Aorta (tissue), 5 donors: ENCODE measurements at places on chromosomes 12 and 14. TPM values are rescaled to one million over a fixed set of nuclear protein-coding genes. Genes with fewer than 3 reads are reported as not detected.

The PDZRN4 gene
- total RNA-seq = 11.2 TPM

The IL31 gene
- not detected for total RNA-seq

The SBNO1 gene
- total RNA-seq = 25.6 TPM

The TEX52 gene
- total RNA-seq = not detected

The SERPINA9 gene
- total RNA-seq = not detected

The HNF1A gene
- total RNA-seq = not detected

The TGM1 gene
- total RNA-seq = 5.7 TPM

The OAS3 gene
- total RNA-seq = 16.7 TPM

The LTBR gene
- total RNA-seq = 83.1 TPM

The GLIPR1L1 gene
- not detected for total RNA-seq

The KRT77 gene
- total RNA-seq = not detected

The WIF1 gene
- total RNA-seq = 0.48 TPM

- DNase-seq = no peak
- H3K4me1 ChIP-seq = no peaks in the 10 kb centered on the region
- H3K27me3 ChIP-seq = no peaks in the 10 kb centered on the region
These were observed 1489.8 kb upstream of the FLRT2 start for GRCh38 chr14:84040101-84040500.

DNA sequence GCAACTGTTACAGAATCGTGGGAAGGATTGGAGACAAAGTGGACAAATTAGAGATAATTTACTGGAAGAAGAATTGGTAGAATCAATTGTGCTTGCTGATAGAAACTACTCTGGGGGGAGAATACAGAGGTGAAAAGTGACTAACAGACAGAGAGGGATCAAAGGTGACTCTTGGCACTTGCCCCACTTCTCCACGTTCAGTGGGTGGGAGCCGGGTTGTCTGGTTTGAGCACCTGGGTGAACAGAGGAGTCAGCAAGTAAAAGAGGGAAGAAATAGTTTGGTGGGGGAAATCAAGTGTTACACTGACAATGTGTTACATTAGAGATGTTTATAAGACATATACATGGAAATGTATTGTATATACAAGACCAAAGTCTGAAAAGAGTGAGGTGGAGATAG is 69.1 kb downstream of the PPP2R5E start:
- peaks cover 2% of the 10 kb centered on the region for H3K4me1 ChIP-seq
- DNase-seq = no peak
- H3K27ac ChIP-seq = no peak overlapping the region
- H3K27me3 ChIP-seq = no peaks in the 10 kb centered on the region
- no peaks in the 10 kb centered on the region for H3K36me3 ChIP-seq
- H3K4me3 ChIP-seq = no peak overlapping the region

GRCh38 chr12:124413915-124414314 is 119.0 kb downstream of the RFLNA start:
- no peak overlapping the region for H3K27ac ChIP-seq
- no peaks in the 10 kb centered on the region for H3K27me3 ChIP-seq
- no peaks in the 10 kb centered on the region for H3K36me3 ChIP-seq
- no peaks in the 10 kb centered on the region for H3K4me1 ChIP-seq
- no peak for DNase-seq
- H3K4me3 ChIP-seq = no peak overlapping the region

- H3K4me3 ChIP-seq = no peak overlapping the region
- no peak overlapping the region for H3K27ac ChIP-seq
- no peaks in the 10 kb centered on the region for H3K36me3 ChIP-seq
- H3K27me3 ChIP-seq = no peaks in the 10 kb centered on the region
- H3K4me1 ChIP-seq = no peaks in the 10 kb centered on the region
These were observed 4.5 kb upstream of the TMEM233 start for GRCh38 chr12:119589097-119589496.

DNA sequence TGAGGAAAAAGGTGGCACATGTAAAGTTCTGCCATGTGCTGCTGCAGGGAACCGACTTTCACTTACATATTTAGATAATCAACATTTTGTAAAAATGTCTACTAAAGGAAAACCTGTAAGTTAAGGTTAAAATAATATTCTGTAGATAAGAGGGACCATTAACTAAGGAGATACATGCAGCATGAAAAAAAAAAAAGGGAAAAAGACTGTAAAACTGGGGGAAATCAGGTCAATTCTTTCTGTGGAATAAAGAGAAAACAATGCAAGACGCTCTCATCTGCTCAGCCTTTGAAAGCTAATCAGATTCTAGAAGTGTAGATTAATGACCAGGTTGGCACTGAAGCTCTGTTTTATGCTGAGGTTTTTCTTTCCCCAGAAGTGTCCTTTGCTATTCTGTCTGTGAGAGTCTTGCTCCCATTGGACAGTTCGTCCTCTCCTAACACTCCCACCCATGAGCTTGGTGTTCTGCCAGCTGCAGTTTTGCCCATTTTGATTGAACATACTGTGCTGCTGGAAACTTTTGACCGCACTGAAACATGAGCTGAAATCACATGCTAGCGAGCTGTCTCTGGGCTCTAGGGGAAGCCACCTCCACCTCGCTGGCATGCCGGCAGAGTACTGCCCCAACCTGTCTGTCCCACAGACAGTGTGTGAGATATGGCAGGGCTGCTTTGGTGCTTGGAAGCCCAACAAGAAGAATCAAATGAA is 39.7 kb downstream of the PPTC7 start:
- H3K27me3 ChIP-seq = no peaks in the 10 kb centered on the region
- no peak overlapping the region for H3K4me3 ChIP-seq
- no peaks in the 10 kb centered on the region for H3K36me3 ChIP-seq
- peak overlapping the region; percentile 71 for H3K27ac ChIP-seq
- DNase-seq = peak; percentile 86

DNA sequence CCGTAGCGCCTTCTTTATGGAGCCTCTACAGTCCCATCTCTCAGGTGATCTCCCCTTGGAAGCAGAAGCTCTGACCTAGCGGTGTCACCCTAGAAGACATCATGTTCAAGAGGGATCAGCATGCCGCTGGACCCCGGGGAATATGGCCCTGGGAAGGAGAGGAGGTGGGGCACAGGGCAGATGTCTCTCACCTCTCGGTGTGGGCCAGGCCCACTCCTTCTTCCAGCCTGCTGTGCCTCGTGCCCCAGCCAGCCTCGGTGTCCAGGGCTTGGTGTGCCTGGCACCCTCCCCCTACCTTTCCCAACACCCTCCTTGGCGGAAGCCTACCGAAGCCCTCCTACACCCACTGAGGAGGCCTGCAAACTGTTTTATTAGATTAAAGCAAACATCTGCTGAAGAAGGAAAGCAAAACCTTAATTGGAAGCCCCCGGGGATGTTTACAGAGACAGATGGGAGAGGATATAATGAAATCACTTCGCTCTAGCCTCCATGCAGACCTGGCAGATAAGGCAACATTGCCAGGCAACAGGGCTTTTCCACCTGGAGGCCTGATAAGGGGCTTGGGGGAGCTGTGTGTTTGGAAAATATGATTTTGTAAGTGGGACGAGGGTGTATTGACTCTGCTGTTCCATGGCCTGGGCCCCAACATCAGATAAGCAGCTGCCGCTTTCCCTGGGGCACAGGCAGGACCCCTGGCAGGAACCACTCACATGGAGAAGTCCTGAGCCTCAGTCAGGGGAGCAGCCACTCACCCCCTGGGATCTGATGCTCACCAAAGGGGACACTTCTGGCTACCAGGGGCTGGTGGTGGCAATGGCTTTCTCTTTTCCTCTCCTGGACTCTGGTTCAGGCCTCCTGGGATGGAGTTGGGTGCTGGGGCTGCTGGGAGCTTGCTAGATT is 5.7 kb upstream of the CHGA start:
- H3K27ac ChIP-seq = no peak overlapping the region
- H3K36me3 ChIP-seq = no peaks in the 10 kb centered on the region
- H3K27me3 ChIP-seq = no peaks in the 10 kb centered on the region
- no peak overlapping the region for H3K4me3 ChIP-seq

DNA sequence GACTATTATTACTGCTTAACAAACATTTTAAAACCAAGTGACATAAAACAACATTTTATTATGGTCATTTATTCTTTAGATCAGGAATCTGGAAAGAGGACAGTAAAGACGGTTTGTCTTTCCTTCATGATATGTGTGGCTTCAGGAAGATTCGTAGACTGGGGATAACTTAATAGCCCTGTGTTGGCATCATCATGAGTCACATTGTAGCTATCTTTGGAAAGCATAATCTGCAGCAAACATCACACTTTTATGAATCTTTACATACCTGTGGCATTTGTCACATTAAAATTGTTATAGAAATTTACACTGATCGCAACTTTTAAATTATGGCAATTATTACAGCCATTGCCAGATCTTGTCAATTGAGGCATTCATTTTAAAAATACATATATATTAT is 397.1 kb downstream of the NOVA1 start:
- no peak overlapping the region for H3K27ac ChIP-seq
- H3K27me3 ChIP-seq = no peaks in the 10 kb centered on the region
- peaks cover 2% of the 10 kb centered on the region for H3K4me1 ChIP-seq
- H3K36me3 ChIP-seq = no peaks in the 10 kb centered on the region
- H3K4me3 ChIP-seq = no peak overlapping the region

- H3K36me3 ChIP-seq = no peaks in the 10 kb centered on the region
- H3K4me3 ChIP-seq = no peak overlapping the region
- DNase-seq = no peak
These were observed 87.9 kb upstream of the METAP2 start for GRCh38 chr12:95386051-95386450.

GRCh38 chr12:120228291-120229070 is 27.6 kb upstream of the RPLP0 start:
- H3K27me3 ChIP-seq = no peaks in the 10 kb centered on the region
- H3K4me1 ChIP-seq = no peaks in the 10 kb centered on the region
- H3K36me3 ChIP-seq = no peaks in the 10 kb centered on the region
- no peak overlapping the region for H3K27ac ChIP-seq
- H3K4me3 ChIP-seq = no peak overlapping the region

DNA sequence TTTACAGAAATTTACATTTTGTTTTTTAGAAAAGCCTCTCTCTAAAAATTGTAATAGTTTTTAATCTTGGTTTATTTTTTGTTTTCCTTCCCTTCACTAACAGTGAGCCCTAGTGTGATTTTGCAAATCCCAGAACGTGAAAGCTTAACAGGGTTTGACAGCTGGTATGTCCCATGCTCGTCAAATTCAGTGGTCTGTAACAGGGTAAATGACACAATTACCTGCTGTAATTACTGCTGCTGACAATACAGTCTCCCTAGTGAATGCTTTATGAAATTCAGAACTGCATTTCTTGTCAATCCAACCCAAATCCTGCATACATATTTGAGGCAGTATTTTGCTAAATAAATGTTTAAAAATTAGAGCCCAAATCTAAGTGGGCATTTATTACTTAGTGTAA is 249.2 kb downstream of the NELL2 start:
- no peak overlapping the region for H3K4me3 ChIP-seq
- DNase-seq = no peak
- H3K4me1 ChIP-seq = no peaks in the 10 kb centered on the region
- no peaks in the 10 kb centered on the region for H3K36me3 ChIP-seq
- H3K27me3 ChIP-seq = no peaks in the 10 kb centered on the region
- H3K27ac ChIP-seq = no peak overlapping the region

- no peak for DNase-seq
- no peaks in the 10 kb centered on the region for H3K4me1 ChIP-seq
- peak overlapping the region; percentile 80 for H3K4me3 ChIP-seq
These were observed 459 bp downstream of the NUAK1 start for GRCh38 chr12:106138357-106138632.

GRCh38 chr14:31057035-31057434 is 30.9 kb upstream of the STRN3 start:
- H3K4me3 ChIP-seq = no peak overlapping the region
- H3K27me3 ChIP-seq = no peaks in the 10 kb centered on the region
- H3K27ac ChIP-seq = no peak overlapping the region
- no peaks in the 10 kb centered on the region for H3K36me3 ChIP-seq
- no peaks in the 10 kb centered on the region for H3K4me1 ChIP-seq
- DNase-seq = no peak

- H3K4me1 ChIP-seq = no peaks in the 10 kb centered on the region
- no peak for DNase-seq
These were observed 55.9 kb upstream of the MIS18BP1 start for GRCh38 chr14:45308745-45309397.

- H3K4me3 ChIP-seq = no peak overlapping the region
- no peaks in the 10 kb centered on the region for H3K4me1 ChIP-seq
- DNase-seq = no peak
- no peaks in the 10 kb centered on the region for H3K27me3 ChIP-seq
- no peak overlapping the region for H3K27ac ChIP-seq
- H3K36me3 ChIP-seq = no peaks in the 10 kb centered on the region
These were observed 292.3 kb downstream of the RAD51B start for GRCh38 chr14:68111853-68112270.

DNA sequence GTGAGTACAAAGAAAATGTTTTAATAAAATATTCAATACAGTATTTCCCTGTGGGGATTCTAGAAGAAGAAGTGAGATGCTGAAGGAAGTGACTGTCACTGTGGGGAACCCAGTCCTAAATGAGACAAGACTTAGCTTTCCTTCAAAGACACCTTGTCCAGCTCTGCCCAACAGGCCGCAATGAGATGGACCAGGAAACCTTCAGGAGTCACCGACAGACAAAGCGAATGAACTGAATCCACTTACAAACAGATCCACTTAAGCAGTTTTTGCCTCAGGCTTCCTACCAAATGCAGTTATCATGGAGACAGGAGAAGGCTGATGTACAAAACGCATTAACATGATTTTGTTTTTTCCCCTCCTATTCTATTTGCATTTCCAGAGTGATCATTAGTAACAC is 9.6 kb downstream of the KCNJ8 start:
- H3K27me3 ChIP-seq = no peaks in the 10 kb centered on the region
- no peak for DNase-seq
- no peak overlapping the region for H3K4me3 ChIP-seq
- no peaks in the 10 kb centered on the region for H3K4me1 ChIP-seq

DNA sequence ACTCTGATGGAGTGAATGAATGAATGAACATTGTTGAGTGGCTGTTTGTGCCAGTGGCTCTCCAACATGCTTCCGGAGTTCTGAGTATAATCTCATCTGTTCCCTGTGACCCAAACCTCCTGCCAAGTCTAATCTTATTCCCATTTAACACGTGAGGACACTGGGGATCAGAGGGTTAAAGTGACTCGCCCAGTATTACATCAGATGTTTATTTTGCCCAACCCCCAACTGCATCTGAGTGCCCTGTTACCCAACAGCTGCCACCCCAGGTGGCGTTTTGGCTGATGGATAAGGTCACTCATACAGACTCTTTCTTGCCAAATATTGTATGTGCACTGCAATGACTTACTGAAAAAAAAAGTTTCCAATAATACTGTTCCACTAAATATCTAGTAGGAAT is 210.9 kb downstream of the EXOC5 start:
- no peaks in the 10 kb centered on the region for H3K27me3 ChIP-seq
- H3K27ac ChIP-seq = no peak overlapping the region
- no peak overlapping the region for H3K4me3 ChIP-seq
- DNase-seq = no peak

GRCh38 chr14:24465368-24465767 is 22.8 kb upstream of the SDR39U1 start:
- no peaks in the 10 kb centered on the region for H3K4me1 ChIP-seq
- no peak overlapping the region for H3K27ac ChIP-seq
- no peak for DNase-seq
- H3K36me3 ChIP-seq = no peaks in the 10 kb centered on the region

- no peak for DNase-seq
- H3K36me3 ChIP-seq = no peaks in the 10 kb centered on the region
- H3K4me3 ChIP-seq = no peak overlapping the region
- H3K27me3 ChIP-seq = no peaks in the 10 kb centered on the region
- no peaks in the 10 kb centered on the region for H3K4me1 ChIP-seq
These were observed 121.0 kb upstream of the VRK1 start for GRCh38 chr14:96676166-96676565.

- DNase-seq = no peak
- no peak overlapping the region for H3K4me3 ChIP-seq
- H3K4me1 ChIP-seq = no peaks in the 10 kb centered on the region
These were observed 1589.7 kb upstream of the FLRT2 start for GRCh38 chr14:83940253-83940652.

GRCh38 chr12:114141921-114142564 is 175.9 kb upstream of the RBM19 start:
- H3K36me3 ChIP-seq = no peaks in the 10 kb centered on the region
- H3K4me1 ChIP-seq = no peaks in the 10 kb centered on the region
- DNase-seq = no peak
- no peak overlapping the region for H3K27ac ChIP-seq
